PC-9 (cell line): ENCODE measurements at places on chromosomes 5 and 9. TPM values are rescaled to one million over a fixed set of nuclear protein-coding genes. Genes with fewer than 3 reads are reported as not detected.
A peak's percentile ranks its signal among the peaks of the same experiment; 100 is the strongest.

The PNPLA7 gene
- 1.9 and 4.9 TPM in 2 replicates for total RNA-seq

GRCh38 chr5:98568336-98568735 is 205.1 kb upstream of the RGMB start:
- no peaks in the 10 kb centered on the region for H3K36me3 ChIP-seq
- DNase-seq = no peak
- H3K27ac ChIP-seq = no peak overlapping the region
- H3K4me1 ChIP-seq = peaks cover 8% of the 10 kb centered on the region; the same call in 1 of the 2 replicates

- no peaks in the 10 kb centered on the region for H3K27me3 ChIP-seq
- no peaks in the 10 kb centered on the region for H3K4me1 ChIP-seq
- H3K27ac ChIP-seq = no peak overlapping the region
- 0 out of 2 replicates have a peak, but pooled peaks cover 3% of the 10 kb centered on the region for H3K36me3 ChIP-seq
- peak; percentile 66 for DNase-seq
These were observed 51.2 kb downstream of the MRPS27 start for GRCh38 chr5:72268753-72269410.

DNA sequence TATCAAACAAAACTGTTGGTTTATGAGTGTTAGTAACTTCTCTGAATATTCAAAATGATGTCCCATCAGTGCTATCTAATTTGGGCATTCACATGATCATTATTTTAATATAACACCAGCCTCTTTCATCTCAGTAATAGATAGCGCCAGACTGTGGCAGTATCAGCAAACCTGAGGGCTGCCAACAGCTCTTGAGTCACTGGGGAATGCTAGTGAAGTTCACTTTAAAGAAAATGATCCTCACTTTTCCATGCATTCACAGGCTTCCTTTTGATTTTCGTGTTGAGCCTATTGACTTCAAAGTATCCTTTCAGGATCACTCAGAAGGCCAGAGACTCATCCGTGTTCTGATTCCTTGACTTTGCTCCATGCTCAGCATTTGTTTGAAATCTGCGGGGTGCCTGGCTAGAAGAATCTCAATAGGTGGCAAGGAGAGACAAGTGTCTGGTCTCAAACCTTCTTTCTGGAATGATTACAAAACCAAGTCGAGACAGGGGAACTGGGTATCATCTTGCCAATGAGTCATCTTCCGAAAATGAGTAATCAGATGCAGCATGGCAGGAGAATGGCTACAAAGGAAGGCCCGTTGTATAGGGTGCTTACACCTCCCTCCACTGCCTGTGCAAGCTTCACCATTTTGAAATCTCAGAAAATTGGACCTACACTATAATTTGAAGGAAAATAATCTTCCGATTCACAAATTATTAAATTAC is 509.1 kb downstream of the RASEF start:
- H3K4me1 ChIP-seq = no peaks in the 10 kb centered on the region
- DNase-seq = no peak
- no peaks in the 10 kb centered on the region for H3K36me3 ChIP-seq
- H3K27ac ChIP-seq = no peak overlapping the region

DNA sequence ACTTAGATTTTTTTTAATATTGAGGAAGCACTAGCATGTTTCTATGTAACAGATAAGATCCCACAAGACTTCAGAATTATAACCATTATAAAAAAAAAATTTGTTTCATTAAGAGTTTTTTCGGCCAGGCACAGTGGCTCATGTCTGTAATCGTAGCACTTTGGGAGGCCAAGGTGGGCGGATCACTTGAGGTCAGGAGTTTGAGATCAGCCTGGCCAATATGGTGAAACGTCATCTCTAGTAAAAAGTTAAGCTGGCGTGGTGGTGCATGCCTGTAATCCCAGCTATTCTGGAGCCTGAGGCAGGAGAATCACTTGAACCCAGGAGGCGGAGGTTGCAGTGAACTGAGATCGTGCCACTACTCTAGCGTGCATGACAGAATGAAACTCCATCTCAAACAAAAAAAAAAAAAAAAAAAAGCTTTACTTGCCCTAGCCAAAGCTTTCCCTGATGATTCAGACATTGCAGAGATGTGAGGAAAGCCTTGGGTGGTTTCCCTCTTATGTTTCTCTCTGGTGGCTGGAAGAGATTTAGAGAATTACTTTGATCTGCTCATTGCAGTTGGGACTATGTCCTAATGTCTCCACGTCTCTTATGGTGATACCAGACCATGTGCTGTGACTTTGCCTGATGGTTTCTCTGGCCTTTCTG is 65.4 kb downstream of the EGFLAM start:
- no peak for DNase-seq
- no peaks in the 10 kb centered on the region for H3K4me1 ChIP-seq

DNA sequence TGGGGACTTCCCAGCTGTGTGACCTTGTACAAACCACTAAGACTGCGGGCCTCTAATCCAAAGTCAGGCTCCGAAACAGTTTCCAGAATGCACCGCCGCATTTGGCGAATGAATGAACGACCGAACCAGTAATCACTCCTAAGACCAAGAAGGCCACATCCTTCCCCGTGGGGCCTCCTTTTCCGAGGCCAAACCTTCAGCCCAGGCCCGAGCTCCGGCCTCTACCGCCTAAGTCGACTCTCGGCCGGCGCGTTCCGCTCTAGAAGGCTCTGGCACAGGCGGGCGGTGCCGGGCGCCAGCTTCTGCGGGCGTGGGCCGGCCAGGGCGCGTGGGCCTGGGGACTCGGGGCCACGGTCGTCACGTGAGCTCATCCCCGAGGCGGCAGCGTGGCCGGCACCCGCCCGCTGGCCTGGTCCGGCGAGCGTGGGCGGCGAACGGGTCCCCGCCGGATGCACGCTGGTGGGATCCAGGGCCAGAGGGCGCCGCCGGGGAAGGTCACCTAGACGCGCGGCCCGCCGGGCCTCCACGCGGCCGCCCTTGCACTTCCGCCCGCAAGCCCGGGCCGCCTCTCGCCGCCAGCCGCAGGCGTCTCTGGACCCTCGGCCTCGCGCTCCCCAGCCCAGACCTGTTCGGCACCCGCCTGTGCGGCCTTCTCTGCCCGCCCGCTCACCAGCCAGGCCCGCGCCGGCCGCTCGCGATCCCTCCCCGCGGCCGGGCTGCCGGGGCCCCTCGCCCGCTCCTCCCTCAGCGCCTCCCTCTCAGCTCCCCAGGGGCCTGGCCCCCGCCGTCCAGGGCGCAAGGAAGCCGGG is 754 bp downstream of the VDAC1 start:
- H3K27me3 ChIP-seq = no peaks in the 10 kb centered on the region
- DNase-seq = no peak
- H3K27ac ChIP-seq = peak overlapping the region; percentile 61
- peak overlapping the region; percentile 85 for H3K4me3 ChIP-seq
- peaks cover 6% of the 10 kb centered on the region for H3K36me3 ChIP-seq

The RNF224 gene
- total RNA-seq = 3.9 and 4.7 TPM in 2 replicates

DNA sequence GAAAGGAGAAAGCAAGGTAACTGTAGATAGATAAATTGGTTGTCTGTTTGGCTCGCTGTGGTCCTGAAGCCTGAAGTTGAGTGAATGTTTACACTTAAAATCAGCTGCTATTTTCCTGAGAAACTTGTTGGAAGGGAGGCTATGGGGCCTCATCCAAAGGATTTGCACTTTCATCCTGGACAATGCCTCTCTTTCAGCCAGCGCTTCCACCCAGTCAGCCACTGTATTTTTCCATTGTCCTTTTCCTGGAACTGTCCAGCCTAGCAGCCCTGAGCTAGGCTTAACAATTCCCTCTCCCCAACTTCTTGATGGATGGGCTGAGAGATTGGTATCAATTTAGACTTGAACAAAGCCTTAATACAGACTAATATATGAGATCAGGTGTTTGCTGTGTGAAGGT is 429.2 kb downstream of the DMAC1 start:
- no peak for DNase-seq
- no peak overlapping the region for H3K27ac ChIP-seq
- no peaks in the 10 kb centered on the region for H3K36me3 ChIP-seq
- no peaks in the 10 kb centered on the region for H3K4me1 ChIP-seq
- H3K27me3 ChIP-seq = peaks cover 23% of the 10 kb centered on the region; the same call in 1 of the 2 replicates
- no peak overlapping the region for H3K4me3 ChIP-seq

DNA sequence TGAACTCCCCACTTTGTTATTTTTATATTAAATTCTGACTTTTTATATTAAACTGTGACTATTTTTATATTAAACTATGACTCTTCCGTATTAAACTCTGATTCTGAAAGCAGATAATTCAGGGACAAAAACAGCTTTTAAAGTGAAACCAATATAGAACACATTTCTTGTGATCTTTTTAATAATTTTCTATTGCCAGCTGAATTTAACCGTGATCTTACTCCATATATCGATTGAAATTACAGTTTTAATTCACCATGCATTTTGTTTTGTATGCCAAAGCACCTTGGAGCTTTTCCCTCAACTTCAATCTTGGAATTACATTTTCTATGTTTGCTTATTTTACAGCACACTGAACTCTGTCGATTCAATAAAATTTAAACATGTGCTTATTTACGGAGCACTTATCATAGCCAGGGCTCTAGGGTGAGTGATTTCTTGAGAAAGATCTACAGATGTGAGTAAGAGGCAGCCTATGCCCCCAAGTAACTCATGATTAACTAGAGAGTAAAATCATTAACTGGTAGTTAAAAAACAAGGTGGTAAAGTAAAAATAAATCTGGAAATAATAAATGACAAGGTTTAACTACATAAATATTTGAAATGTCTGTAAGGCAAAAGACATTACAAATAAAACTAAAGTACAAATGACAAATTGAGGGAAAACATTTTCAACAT is 72.9 kb upstream of the ALDH1B1 start:
- H3K36me3 ChIP-seq = no peaks in the 10 kb centered on the region
- H3K4me3 ChIP-seq = no peak overlapping the region
- no peak for DNase-seq

The TAL2 gene
- not detected in 2 replicates for total RNA-seq

The KLHL3 gene
- total RNA-seq = 13.6 and 15.2 TPM in 2 replicates

- H3K36me3 ChIP-seq = no peaks in the 10 kb centered on the region
- no peak overlapping the region for H3K4me3 ChIP-seq
- no peak overlapping the region for H3K27ac ChIP-seq
- H3K4me1 ChIP-seq = no peaks in the 10 kb centered on the region
- no peak for DNase-seq
These were observed 26.7 kb upstream of the CAMK4 start for GRCh38 chr5:111197523-111197922.

DNA sequence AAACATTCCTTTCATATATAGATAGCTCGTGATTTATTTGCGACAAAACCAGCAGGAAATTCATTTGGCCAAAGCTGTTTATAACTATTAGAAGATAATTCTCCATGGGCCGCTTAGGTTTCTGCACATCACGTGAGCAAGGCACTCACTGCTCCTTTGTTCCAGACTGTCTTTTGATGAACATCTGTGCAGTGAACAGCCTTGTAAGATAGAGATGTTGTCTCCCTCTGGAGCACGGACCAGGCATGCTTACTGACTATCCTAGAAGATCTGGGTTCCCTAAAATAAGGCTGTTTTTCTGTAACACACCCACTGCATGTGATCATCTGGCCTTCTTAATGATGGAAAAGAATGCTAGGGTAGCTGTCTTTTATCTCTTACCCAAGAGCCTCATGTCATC is 30.9 kb downstream of the YIPF5 start:
- no peaks in the 10 kb centered on the region for H3K36me3 ChIP-seq
- DNase-seq = no peak
- 0 out of 2 replicates have a peak, but pooled peaks cover 1% of the 10 kb centered on the region for H3K4me1 ChIP-seq

The TMEM174 gene
- total RNA-seq = not detected in 2 replicates

The OXCT1 gene
- total RNA-seq = 22.5 and 29.7 TPM in 2 replicates

The CD72 gene
- total RNA-seq = 3.2 and 4.1 TPM in 2 replicates

- H3K4me1 ChIP-seq = no peaks in the 10 kb centered on the region
- no peak overlapping the region for H3K27ac ChIP-seq
- no peak for DNase-seq
- no peak overlapping the region for H3K4me3 ChIP-seq
- no peaks in the 10 kb centered on the region for H3K36me3 ChIP-seq
- peaks cover 55% of the 10 kb centered on the region for H3K27me3 ChIP-seq
These were observed 229.7 kb downstream of the ROR2 start for GRCh38 chr9:91720313-91720712.

DNA sequence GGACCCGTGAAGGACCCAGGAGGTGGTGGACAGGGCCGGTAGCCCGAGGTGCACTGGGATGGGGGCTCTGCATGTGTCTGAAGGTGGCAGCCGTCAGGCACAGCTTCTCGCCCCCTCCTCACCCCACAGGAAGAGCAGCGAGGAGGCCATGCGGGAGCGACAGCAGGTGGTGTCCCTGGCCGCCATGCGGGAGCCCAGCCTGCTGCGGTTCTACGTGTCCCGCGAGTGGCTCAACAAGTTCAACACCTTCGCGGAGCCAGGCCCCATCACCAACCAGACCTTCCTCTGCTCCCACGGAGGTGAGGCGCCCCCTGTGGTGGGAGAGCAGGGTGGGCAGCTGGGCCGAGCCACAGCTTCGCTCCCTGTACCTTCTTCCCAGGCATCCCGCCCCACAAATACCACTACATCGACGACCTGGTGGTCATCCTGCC is 39.9 kb downstream of the USP20 start:
- no peak overlapping the region for H3K27ac ChIP-seq
- no peak overlapping the region for H3K4me3 ChIP-seq
- no peaks in the 10 kb centered on the region for H3K36me3 ChIP-seq
- H3K27me3 ChIP-seq = no peaks in the 10 kb centered on the region
- no peaks in the 10 kb centered on the region for H3K4me1 ChIP-seq

GRCh38 chr9:132770770-132771310 is 100.6 kb downstream of the GTF3C4 start:
- no peak overlapping the region for H3K27ac ChIP-seq
- no peaks in the 10 kb centered on the region for H3K27me3 ChIP-seq
- no peak overlapping the region for H3K4me3 ChIP-seq
- no peak for DNase-seq

The GNA14 gene
- total RNA-seq = 1.1 and 1.3 TPM in 2 replicates

DNA sequence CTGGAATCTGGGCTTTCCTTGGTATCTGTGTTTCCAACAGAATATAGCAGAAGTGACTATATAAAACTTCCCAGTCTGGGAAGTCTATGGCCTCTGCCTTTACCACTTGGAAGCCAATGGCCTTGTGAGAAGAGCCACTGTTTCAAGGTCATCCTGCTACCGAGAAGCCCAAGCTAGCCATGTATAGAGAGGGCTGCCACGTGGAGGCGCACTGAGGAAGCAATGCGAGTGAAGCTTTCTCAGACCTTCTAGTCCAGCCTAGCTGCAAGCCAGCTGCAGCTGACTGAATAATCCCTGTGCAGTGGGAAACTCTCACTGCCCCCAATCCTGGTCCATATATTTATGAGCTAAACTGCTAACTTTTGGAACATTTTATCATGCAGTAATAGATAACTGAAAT is 661.8 kb upstream of the RIOK2 start:
- no peak for DNase-seq
- H3K4me1 ChIP-seq = no peaks in the 10 kb centered on the region
- H3K4me3 ChIP-seq = no peak overlapping the region
- H3K27ac ChIP-seq = no peak overlapping the region
- H3K27me3 ChIP-seq = no peaks in the 10 kb centered on the region
- H3K36me3 ChIP-seq = no peaks in the 10 kb centered on the region

DNA sequence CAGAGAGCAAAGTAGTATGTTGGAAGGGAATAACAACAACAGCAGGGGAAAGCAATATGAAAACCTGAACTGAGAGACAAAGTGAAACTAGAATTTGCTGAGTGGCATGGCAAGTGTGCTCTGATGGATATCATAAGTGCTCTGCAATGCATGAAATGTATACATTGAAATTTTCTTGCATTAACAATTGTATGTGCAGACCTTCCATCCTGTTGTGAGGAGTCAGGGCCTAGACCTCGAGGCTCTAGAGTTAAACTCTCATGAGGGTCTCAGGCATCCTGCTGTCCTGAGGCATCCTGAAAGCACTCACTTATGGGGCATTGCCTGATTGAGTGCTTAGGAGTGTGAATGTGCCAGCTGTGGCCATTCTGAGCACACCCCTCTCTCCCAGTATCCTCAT is 1.1 kb downstream of the ECM2 start:
- no peaks in the 10 kb centered on the region for H3K36me3 ChIP-seq
- H3K27me3 ChIP-seq = no peaks in the 10 kb centered on the region
- no peak for DNase-seq
- no peak overlapping the region for H3K4me3 ChIP-seq
- H3K4me1 ChIP-seq = no peaks in the 10 kb centered on the region
